ENCODE measurements at places on chromosomes 11 and 22. TPM values are rescaled to one million over a fixed set of nuclear protein-coding genes. Genes with fewer than 3 reads are reported as not detected.

DNA sequence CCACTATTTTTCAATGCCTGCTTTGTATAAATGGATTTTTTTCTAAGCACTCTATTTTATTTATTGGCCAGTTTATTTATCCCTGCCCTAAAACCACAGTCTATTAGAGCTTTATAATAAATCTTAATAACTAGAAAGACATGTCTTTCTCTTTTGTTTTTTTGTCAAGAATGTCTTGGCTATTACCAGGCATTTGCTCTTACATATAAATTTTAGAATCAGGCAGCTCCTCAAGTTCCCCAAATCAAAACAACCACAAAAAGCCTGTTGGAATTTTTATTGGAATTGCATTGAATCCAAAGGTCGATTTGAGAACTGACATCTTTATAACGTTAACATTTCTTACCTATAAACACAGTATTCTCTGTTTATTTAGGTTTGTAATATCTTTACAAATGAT is 85.8 kb upstream of the SC5D start:
- no peak for ATAC-seq

DNA sequence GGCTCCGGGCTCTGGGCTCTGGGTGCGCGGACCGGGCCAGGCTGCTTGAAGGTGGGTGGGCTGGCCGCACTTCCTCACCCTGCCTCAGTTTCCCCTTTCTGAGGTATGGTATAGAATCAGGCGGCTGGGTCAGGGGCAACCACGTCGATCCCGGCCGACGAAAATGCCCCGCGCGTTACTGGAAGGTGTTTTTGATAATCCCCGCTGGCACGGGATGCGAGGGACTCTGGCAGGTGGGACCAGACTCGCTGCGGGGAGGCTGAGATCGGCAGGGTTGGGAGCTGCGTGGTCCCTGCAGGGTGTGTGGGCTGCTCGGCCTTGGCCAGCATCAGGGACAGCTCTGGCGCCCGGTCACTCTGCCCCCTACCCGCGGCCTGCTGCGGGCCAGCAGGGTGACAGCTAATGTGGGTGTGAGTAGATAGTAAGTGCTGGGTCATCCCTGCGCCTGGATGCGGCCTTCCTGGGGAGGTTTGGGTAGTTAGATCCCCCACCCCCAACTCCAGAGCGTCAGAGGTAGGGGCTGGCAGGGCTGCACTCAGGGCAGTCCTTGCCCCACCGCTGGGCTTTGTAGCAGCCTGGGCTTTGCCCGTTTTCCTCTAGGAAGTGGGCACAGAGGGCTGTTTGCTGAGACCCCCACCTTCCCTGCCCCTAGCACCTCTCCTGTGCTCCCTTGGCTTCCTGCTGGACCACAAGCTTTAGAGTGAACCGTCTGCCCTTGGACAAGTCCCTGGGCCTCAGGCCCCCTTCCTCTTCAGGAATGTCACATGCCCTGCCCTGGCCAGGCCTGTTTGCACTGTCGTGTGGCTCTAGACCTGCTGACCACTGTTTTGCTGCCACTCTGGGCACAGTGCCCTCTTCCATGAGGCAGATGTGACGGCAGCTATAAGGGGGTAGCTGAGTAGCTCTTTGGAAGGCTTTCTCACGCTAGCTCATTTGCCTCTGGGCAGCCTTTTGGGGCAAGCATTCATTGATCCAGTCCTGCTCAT is 579 bp downstream of the TANGO2 start:
- ATAC-seq, result peak; percentile 22

DNA sequence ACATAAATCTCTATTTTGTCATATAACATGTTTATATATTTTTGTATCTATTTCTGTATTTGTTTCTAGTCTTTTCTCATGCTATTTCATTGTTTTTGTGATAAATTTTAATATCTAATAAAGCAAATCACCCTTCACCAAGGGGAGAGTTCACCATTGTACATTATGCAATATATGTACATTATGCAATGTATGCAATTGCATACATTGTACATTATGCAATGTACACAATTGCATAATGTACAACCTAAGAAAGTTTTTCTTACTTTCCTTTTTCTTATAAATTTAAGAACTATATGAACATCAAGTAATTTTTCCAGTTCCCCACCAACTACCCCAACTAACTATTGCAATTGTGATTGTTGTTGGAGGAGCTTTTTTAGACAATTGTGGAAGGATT is 44.1 kb upstream of the GLYATL2 start:
- ATAC-seq, result no peak

GRCh38 chr11:60500276-60500910 is 7.8 kb downstream of the MS4A12 start:
- no peak for ATAC-seq

DNA sequence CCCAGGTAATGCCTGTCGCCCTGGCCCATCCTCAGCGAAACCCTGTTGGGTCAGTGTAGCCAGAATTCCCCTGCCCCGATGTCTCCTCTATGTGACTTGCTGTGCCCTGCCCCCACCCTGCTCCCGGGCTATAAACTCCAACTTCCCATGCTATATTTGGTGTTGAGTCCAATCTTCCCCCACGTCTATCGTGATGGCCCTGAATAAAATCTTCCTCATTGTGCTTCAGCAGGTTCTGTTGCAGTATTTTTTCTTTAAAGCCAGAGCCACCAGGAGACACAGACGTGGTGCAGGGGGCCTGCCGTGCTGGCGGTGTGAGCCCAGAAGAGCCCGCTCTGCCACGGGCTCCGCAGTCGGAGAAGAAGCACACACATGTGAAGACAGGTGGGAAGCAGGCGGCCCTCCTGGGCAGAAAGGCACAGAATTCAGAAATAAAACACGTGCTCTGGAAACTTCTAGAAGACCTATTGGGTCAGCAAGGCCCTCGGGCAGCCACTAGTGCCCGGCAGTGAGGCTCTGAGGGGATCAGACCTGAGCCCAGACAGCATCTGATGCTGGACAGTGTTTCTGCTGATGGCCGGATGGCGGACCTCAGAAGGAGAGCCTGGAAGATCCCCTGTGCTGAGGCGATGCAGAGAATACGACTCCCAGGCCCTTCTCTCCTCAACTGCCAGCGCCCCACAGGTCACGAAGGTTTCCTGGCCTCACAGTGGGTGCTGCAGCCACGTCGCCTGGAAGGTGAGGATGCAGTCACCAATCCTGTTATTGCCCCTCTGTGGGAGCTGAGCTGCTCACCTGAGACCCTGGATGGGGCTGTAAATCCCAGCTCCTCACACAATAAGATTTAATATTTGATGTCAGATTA is 501.9 kb downstream of the BRD1 start:
- no peak for ATAC-seq

DNA sequence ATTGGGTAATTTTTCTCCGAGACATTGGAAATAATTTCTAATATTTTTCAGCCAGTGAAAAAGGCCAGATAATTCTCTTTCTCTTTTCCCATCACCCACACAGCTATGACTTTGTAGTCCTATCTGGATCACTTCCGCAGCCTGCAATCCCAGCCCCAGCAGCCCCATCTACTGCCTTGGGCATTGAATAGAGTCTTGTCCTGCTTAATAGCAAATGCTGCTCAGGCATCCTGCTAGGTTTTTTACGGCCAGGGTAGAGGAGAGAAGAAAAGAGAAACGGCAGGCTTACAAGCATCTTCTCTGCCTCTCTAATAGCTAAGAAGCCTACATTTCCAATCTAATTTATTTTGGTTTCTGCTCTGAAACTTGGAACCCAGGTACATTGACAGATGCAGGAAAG is 154.3 kb upstream of the B3GAT1 start:
- no peak for ATAC-seq

GRCh38 chr11:9802291-9802861 is 138.5 kb downstream of the SWAP70 start:
- peak; percentile 85 for ATAC-seq

DNA sequence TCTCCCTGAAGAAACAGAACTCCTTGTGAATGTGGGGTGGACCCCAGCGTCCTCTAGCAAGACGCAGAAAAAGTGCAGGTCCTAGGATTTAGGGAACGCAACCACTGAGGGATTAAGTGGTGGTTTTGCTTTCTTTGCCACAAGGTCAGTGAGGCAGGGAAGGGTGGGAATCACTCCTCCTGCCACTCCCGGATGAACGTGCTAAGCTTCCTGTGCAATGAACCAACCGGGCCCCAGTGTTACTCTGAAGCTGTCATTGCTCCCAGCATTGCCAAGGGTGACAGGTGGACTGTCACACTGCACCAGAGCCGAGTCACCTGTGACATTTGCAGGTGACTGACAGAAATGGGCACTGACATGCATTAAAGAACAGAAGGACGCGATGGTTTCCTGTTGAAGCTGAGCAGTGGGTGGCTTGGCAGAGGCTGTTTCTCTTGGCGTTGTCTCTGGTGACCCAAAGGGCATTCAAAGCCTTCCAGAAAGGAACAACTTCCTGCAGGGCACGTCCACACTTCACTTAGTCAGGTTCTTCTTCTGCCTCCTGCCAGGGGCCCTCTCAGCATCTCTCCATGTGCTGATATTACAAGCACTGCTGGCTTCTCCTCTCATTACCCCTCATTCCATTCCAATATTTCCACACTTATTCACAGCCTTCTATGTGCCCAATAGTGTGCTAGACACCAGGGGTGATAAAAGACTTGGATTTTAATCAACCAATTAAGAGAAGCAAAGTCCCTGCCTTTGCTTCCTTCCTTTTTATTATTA is 9.7 kb downstream of the KIRREL3 start:
- ATAC-seq, result no peak

GRCh38 chr11:55849037-55849436 is 10.5 kb downstream of the OR5D16 start:
- no peak for ATAC-seq

- ATAC-seq, result no peak
Measured at GRCh38 chr11:128713595-128713994, 19.7 kb downstream of the FLI1 start.

DNA sequence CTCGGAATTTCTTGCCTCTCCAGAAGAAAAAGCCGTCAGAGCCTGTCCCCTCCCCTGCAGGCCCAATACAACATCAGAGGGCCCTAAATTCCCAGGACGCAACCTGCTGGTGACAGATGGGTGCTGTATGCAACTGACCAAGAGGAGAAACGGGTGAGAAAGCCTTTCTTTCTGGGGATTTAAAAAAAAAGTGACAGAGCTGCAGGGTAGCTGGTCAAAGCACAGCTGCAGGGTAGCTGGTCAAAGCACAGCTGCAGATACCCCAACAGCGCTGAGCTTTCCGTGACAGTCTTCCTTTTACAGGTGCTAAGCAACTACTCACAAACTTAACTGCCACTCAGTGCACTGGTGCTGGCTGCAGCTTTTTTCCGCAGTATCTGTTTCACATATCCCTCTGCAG is 17.8 kb downstream of the AP1B1 start:
- ATAC-seq, result no peak

GRCh38 chr11:17821648-17822400 is 87.2 kb downstream of the KCNC1 start:
- ATAC-seq, result no peak

GRCh38 chr11:80673566-80673965 is 1232.7 kb upstream of the TENM4 start:
- no peak for ATAC-seq

GRCh38 chr22:43432883-43433415 is 21.1 kb downstream of the MPPED1 start:
- ATAC-seq, result no peak

- ATAC-seq, result no peak
Measured at GRCh38 chr11:67632175-67632981, 2.6 kb upstream of the NUDT8 start.

DNA sequence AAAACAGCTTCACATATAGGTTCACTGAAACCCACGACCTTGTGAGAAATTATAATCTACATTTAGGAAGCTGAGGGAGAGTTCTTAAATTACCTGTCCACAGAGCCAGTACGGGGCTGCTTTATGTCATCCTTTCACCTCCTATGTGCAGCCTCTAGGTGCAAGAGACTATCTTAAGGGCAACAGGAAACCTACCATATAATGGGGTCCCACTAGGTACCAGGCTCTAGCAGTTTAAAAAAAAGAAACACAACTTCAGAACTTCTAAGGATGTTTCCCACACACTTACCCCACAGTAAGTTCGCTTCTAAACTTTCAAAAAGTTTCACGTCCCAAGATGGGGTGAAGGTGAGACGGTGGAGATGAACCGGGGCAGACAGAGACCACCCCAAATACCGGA is 573 bp downstream of the STK33 start:
- no peak for ATAC-seq

DNA sequence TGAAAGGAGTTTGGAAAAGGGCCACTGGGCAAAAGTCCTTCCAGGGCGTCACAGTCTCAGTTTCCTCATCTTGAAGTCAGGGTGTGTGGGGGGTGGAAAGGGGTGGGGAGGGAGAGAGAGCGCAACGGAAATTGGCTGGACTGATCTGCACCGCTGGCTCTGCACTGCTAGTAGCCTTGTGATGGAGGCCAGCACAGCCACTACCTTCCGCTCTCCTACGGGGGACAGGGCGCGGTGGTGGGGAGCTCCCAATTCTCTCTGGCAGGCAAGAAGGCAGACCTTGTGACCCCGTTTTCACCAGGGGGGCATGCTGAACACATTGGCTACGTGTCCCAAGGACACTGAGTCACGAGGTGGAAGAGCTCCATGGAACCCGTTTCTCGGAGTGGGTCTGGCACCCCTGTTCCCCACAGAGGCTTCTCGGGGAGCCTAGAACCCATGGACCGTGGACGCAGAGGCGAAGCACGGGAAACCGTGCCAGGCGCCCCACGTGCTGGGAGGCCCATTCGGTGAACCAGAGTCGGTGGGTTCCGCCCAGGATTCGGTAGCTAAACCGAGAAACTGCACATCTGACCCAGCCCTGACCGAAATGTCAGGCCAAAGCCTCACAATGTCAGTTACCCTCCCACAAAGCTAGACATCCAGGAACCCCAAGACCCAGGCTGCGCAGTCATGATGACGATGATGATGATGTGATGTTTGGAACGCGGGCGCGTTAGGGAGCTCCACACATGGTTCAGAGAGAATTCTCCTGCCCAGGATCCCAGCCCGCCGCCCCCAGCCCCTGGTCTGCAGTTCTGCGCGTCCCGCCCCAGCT is 28.3 kb upstream of the WNT11 start:
- peak; percentile 28 for ATAC-seq

DNA sequence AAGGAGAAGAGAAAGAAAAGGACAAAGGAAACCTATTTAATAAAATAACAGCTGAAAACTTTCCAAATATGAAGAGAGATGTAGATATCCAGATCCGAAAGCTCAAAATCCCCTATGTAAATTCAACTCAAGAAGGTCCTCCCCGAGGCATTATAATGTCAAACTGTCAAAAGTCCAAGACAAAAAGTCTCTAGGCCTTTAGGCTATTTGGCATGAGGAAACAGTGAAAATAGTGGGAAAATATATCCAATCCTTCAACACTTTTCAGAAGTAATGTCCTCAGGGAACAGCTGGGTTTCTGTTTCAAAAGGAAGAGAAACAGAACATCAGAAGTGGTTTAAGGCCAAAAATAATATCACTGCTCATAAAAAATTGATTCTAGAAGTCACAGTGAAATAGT is 1.9 kb upstream of the OR52E4 start:
- no peak for ATAC-seq

- peak; percentile 14 for ATAC-seq
Measured at GRCh38 chr11:405954-406795, 8.6 kb downstream of the SIGIRR start.

Gene CNGA4
- total RNA-seq, result 0.08 TPM

Gene AKIP1
- total RNA-seq, result 23.2 TPM

Gene SEZ6L
- total RNA-seq, result 0.04 TPM

Gene NXPE4
- total RNA-seq, result not detected

Gene NRXN2
- total RNA-seq, result 0.12 TPM

Gene FGF19
- not detected for total RNA-seq

Gene ZNF214
- total RNA-seq, result 0.88 TPM

Data from esophagus mucosa (tissue), 1 donor.